AML-193 (cell line): ENCODE measurements at places on chromosomes 5 and 9.

DNA sequence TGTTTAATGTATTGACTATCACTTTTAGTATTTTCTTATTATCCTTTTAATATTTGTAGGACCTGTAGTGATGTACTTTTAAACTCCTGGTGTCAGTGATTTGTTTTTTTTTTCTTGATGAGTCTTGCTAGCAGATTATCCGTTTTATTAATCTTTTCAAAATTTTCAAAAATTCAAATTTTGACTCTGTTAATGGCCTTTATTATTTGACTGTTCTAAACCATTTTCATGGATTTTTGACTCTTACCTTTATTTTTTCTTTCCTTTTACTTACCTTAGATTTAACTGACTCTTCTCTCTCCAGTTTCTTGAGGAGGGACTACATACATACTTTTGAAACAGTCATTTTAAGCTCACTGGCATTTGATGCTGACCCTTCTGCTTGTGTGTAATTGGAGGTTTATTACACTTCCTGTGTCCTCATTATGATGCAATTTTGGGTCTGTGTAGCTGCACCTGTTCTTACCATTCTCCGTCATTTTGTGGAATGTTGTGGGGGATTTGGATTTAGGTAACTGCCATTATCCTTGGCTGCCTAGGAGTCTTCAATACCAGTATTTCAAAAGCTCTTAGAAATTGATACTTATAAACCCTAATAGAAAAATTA lies 32.0 kb upstream of the EXOC3 start:
- DNase-seq: peak; percentile 17

DNA sequence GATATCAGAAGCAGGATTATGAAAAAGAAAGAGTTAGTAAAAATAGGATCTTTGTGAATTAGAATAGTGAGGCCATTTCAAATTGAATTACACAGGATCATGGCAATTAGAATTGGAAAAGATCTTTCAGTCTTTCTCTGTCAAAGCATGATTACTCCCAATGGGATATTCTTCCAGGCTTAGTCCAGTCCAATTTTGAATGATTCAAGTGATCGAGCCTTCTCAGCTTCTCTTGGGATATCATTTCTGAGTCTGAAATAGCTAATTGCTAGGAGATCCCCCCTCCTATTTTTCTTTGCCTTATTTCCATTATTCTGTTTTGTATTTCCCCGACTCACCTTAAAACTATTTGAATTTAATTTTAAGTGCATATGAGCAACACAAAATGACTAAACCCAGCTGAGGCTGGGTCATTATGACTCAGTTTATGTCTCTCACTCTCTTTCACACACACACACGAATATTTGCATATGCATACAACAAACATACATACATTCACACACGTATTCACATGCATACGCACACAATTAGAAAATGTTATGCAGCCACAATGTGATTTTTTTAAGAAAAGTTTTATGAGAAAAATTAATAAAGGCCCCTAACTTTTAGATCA lies 34.8 kb upstream of the EFNA5 start:
- DNase-seq: no peak

DNA sequence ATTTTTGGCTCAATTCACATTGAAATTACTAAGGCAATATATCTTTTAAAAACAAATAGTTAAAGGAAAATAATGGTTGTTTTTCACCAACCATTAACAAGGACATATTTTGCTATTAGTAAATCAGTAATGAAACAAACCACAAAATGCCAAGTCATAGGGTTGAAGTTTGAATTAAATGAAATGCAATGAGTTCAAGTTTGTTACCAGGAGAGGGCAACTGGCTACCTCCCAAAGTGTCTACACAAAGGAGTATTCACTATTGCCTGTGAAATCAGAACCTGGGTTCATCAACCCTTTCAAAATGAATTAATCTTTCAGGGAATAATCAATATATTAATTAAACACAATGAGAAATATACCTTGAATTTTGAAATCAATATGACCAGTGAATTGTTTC lies 138.4 kb upstream of the DMRTA1 start:
- no peak for DNase-seq

- DNase-seq: no peak
These were observed 36.3 kb downstream of the GLIS3 start for GRCh38 chr9:4263591-4263990.

DNA sequence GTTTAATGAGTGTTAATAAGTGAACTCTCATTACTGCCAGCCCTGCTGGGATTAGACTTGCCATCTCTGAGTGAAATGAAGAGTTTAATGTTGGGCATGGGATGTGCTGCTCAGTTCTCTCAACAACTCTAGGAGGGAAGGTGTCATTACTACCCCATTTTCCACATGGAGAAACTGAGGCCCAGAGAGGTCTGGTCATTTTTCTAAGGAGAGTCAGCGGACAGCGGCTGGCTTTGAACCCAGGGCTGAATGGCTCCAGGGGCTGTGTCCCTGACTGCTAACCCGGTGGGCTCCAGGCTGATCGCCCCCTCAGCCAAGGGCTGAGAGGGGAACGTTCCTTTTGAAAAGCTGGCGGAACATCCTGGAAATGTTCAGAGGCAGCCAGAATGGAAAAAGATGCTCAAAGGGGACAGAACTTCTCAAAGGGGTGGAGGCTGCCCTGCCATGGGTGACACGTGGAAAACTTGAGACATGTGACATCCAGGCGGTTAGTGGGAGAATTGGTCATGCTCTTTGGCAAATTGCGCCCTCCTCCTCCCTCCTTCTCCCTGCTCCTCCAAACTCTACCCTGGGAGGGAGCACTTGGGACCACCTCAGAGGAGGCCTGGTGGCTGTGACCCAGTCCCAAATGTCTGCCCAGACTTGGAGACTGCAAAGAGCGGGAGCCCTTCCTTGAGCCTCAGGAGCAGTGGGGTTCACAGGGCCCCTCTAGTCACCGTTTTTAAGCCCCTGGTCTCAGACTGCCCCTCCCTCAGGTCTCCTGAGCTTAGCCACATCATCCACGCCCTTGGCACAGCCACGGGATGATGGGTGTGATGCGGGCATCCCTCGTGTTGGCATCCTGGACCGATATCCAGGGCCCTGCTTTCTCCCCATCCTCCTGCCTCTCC lies 28.7 kb downstream of the DNM1 start:
- no peak for DNase-seq

DNA sequence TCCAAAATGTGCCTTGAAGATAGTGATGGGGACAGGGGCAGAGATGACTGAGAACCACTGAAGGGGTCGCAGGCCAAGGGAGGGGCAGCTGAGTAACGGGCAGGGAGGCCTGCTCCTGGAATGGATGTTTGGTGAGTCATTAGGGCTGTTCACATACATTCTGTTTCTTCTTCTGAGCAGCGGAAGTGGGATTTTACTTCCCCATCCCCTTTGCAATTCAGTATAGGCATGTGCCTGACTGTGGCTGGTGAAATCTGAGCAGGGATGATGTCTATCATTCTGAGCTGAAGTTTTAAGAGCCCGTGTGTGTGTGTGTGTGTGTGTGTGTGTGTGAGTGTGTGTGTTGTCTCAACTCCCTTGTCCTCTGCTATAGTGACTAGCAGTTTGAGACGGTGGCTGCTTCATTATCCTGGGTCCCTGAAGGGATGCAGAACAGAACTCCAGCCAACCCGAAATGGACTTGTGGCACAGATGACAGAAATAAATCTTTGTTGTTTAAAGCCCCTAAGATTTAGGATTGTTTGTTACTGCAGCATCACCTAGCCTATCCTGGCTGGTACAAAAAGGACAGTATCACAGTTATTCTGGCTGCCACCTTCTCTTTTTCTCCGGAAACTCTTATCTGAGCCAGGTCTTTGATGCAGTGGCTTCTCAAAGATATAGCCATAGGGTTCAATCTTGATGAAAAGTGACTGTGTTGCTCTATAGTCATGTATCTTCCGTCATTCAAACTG lies 29.2 kb upstream of the TGFBI start:
- DNase-seq: peak; percentile 76

DNA sequence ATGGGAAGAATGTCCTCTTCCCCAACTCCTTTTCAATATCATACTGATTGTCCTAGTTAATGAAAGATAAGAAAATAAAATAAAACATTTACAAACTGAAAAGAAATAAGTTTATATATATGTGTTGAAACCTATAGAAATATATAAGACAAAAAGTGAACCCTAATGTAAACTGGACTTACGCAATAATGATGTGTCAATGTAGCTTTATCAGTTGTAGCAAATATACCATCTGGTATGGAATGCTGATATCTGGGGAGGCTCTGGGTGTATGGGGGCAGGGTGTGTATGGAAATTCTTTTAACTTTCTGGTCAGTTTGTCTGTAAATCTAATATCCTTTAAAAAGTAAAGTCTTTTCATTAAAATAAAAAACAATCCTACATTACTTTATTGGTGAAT lies 603.9 kb downstream of the DMRTA1 start:
- no peak for DNase-seq

GRCh38 chr5:74100268-74100665 lies 474.3 kb downstream of the ARHGEF28 start:
- no peak for DNase-seq

GRCh38 chr5:179319741-179320281 lies 25.4 kb downstream of the ADAMTS2 start:
- no peak for DNase-seq

DNA sequence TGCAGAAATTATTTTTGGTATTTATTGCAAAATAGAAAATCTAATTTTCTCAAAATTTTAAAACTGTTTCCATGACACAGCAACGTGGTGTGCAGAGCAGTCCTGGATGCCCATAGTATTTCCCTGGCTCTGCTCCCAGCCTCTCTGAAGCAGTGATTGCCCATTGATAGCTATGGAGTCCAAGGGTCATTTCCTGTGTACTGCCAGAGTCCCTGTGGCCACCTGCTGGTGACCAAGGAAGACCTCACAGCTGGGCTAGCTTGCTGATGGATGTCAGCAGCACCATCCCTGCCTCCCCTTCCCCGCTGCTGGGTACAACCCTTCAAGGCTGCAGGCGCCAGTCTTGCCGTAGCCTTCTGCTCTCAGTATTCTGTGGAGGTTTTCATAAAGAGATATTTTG lies 184.1 kb downstream of the DIRAS2 start:
- no peak for DNase-seq
